ENCODE measurements at places on chromosomes 7 and 10. TPM values are rescaled to one million over a fixed set of nuclear protein-coding genes. Genes with fewer than 3 reads are reported as not detected.

The PHKG1 gene
- total RNA-seq: 0.46 TPM

The TMEM209 gene
- total RNA-seq: 37.9 TPM

The CALHM1 gene
- total RNA-seq: not detected

The CNPY4 gene
- total RNA-seq: 19.4 TPM

The SFTPA1 gene
- total RNA-seq: not detected

The CYP26C1 gene
- total RNA-seq: 0.44 TPM

- no peak for DNase-seq
Observed at GRCh38 chr7:21912931-21913780, 32.5 kb downstream of the CDCA7L start.

GRCh38 chr7:47427051-47427643 lies 154.8 kb downstream of the TNS3 start:
- no peak for DNase-seq

- no peak for DNase-seq
Observed at GRCh38 chr7:87517891-87518290, 42.4 kb upstream of the ABCB4 start.

GRCh38 chr7:1639071-1639470 lies 31.0 kb upstream of the ELFN1 start:
- DNase-seq: no peak

DNA sequence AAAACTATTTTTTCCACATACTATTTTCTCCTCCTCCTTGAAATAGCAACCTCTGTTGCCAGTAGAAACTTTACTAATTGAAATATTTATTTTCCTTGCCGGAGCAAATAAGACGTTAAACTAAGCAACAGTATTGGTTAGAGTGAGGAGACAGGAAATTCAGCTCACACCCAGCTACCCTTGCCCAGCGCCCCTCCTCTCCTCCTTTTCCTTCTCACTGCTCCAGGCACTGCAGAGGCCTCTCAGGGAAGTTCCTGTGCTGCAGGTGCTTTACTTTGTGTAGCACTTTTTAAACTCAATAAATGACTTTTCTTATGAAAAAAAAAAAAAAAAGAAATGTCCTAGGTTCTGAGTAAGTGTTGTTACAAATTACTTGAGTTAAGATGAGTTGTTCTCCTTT lies 134.0 kb downstream of the SEMA3E start:
- DNase-seq: peak; percentile 72

DNA sequence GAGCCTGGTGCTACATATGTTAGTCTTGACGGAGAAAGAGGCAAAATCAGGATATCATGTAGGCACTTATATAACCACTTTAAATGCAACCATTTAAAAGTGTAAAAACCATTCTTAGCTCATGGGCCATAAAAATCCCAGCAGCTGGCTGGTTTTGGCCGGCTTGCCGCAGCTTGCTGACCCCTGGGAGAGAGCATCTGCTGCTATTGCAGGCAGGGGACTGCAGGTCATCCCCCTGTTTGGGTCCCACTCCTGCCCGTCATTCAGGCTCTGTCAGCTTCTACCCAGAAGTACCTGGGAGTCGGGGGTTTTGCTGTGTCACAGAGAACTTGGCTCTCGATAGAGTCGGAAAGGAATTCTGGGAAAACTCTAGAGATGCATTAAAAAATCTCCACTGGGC lies 187.4 kb downstream of the CUX1 start:
- no peak for DNase-seq

DNA sequence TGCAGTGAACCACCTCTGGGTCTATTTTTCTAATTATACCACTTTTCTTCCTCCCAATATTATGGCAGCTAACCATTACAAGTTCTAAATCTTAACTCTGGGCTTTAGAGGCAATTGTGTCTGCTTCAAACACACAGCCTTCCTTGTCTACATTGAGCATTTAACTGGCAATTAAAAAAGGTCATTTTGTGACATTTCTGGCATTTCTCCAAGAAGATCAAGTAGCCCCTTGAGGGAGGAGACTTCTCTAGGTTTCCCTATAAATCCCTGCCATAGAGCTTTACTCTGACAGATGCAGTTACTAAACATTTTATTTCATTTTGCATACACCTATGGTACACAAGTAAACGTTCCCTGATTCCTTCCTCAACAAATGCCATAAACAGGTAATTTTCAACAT lies 33.4 kb upstream of the FAM133B start:
- no peak for DNase-seq

- DNase-seq: no peak
Observed at GRCh38 chr7:112784603-112785002, 5.6 kb downstream of the TMEM168 start.

GRCh38 chr10:49534670-49535381 lies 4.1 kb downstream of the ERCC6 start:
- DNase-seq: no peak

DNA sequence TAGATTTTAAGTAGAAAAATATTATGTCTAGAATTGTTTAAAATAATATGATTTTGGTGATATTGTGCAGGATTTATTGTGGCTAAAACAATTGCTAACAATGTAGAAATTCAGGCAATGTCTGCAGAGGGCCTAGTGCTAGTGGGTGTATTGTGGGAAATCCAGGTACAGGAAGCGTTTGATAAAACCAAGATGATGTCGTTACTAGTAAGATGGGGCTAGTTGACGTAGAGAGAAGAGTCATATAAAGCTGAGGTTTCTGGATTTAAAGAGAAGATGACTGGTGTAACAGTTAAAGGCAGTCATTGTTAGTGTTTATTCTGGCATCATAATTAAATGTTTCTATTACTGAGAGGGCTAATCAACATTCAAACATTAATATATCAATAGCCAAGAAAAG lies 43.5 kb downstream of the ADK start:
- no peak for DNase-seq

GRCh38 chr10:92972066-92972870 lies 88.3 kb upstream of the CYP26C1 start:
- no peak for DNase-seq

- DNase-seq: no peak
Observed at GRCh38 chr10:89563861-89564478, 28.6 kb upstream of the SLC16A12 start.

- peak; percentile 14 for DNase-seq
Observed at GRCh38 chr10:86062198-86062550, 304.4 kb downstream of the GRID1 start.

DNA sequence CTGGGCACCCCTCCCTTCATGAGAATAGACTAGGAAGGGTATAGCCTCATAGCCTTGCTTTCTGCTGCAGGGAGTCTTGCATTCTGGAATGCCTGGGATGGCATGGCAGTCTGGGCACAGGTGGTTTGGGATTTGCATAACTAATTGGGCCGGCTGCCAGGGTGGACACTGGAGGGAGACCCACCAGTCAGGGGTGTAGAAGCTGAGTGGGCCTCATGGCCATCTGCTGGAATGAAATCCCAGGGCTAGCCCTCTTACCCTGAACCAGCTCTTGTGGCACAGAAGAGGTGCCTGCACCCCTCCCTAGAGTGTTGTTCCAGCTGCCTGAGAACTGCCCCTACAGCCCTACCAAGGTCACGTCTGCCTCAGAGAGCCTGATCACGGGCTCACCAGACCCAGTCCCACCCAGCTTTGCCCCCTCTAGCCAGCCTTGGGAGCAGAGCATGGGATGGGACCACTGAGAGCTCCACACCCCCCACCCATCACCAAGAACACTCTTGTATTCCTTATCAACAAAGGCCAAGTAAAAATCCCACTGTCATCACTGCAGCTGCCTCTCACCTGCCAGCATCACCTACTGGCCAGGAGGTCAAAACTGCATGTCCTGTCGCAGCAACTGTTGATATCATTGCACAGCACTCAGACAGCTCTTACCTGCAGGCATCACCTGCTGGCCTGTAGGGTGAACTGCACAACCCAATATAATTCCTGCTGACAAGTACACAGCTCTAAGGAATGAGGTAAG lies 148.9 kb downstream of the ZEB1 start:
- peak; percentile 82 for DNase-seq

- no peak for DNase-seq
Observed at GRCh38 chr7:152601305-152601798, 74.6 kb downstream of the XRCC2 start.

- DNase-seq: no peak
Observed at GRCh38 chr7:127409629-127410028, 17.1 kb upstream of the ZNF800 start.

DNA sequence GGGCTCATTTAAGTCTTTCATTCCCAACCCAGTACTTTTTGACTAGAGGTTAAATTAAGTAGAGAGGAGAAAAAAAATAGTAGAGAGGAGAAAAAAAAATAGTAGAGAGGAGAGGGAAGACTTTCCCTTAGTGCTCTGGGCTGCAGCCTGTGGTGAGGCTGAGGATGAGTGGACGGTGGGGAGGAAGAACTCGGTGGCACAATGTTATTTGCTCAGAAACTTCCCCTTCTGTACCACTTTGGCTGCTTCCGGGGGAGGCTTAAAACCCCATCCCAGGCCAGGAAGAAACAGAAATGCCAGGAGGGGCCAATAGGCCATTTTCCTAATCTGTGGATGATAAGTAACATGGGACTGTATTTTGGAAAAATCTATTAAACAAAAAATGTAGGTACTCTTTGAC lies 14.6 kb upstream of the MLXIPL start:
- no peak for DNase-seq

- no peak for DNase-seq
Observed at GRCh38 chr7:27418541-27418940, 175.9 kb downstream of the EVX1 start.

DNA sequence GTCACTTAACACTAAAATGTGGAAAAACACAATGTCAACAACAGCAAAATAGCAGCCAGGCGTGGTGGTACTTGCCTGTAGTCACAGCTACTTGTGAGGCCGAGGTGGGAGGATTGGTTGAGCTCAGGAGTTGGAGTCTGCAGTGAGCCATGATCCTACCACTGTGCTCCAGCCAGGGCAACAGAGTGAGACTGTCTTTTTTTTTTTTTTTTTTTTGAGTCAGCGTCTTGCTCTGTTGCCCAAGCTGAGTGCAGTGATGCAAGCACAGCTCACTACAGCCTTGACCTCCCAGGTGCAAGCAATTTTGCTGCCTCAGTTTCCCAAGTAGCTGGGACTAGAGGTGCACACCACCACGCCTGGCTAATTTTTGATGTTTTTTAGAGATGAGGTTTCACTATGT lies 6.1 kb downstream of the KCTD7 start:
- DNase-seq: no peak

- peak; percentile 92 for DNase-seq
Observed at GRCh38 chr7:113118074-113118959, at the start of gene SMIM30. Gene SMIM30 (minus strand): TSS chr7:113118554. CDS start chr7:113117578, 976 bp downstream.

DNA sequence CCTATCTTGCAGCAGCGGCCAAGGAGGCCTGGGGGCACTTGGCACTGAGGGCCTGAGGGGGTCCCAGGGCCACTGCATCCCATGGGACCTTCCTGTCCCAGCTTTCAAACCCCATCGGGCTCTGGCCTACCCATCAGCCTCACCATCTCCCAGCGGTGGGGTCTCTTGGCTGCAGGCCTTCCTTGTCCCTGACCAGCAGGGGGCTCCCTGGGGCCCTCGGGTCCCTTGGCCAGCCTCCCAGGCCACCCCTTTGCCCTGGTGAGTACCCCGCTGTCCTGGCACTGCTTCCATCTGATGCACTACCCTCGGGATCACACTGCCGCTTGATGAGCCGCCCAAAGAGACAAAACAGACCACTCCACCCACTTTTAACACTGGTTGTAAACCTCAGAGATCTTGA lies 43.5 kb downstream of the YKT6 start:
- peak; percentile 83 for DNase-seq

GRCh38 chr10:87739703-87740102 lies 78.3 kb downstream of the ATAD1 start:
- no peak for DNase-seq

DNA sequence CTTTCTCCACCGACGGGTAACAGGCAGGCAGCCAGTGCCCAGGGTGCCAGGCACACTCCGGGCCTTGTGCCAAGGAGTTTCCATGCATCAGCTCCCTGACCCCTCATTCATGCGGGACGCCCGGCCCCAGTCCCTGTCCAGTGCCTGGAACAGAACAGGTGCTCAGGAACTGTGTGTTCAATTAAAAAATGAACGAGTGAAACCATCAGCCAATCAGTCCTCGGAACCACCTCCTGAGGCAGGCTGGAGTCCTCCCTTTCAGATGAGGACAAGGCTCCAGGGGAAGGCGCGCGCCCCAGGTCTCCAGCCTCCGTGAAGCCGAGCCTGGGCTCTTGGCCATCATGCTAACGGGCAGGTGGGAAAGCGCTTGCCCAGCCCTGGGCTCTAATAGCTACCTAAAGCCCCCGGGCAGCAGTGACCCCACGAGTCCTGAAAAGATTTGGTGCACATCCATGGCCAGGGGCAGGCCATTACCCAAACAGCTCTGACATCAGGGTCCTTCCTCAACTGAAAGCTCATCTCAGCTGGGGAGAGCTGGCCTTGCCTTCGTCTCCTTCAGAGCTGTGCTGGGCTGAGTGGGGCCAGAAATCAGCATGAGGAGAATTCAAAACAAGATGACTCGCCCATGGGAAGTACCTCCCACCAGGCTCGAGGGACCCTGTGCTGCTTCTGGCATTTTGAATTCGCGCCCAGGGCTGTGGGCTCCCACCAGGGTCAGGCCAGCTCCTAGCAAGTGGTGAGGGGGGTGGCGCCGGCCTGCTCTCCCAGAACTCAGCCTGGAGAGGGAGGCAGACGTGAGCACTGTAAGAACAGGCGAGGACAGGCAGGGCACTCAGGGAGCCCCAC lies 200.5 kb downstream of the MAD1L1 start:
- peak; percentile 76 for DNase-seq

- DNase-seq: no peak
Observed at GRCh38 chr10:29596356-29596755, 38.4 kb downstream of the SVIL start.

DNA sequence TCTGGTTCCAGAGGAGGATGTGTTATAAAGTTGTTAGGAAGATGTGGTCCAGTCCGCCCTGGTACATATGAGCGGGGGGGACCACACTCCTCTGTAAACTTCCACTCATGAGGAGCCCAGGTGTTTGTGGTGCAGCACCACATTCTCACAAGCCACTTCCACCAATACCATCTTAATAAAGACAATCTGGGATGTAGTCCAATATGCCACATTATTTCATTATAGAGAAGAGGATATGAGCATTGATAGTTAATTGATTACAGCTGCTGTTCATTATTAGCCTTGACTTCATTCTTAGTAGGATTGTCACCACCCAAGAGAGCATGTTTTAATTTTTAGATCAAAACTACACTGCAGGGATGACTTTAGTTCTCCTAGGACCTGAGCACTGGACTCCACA lies 40.5 kb downstream of the ERCC6 start:
- no peak for DNase-seq

GRCh38 chr7:93218997-93219827 lies 7.1 kb downstream of the HEPACAM2 start:
- DNase-seq: no peak

DNA sequence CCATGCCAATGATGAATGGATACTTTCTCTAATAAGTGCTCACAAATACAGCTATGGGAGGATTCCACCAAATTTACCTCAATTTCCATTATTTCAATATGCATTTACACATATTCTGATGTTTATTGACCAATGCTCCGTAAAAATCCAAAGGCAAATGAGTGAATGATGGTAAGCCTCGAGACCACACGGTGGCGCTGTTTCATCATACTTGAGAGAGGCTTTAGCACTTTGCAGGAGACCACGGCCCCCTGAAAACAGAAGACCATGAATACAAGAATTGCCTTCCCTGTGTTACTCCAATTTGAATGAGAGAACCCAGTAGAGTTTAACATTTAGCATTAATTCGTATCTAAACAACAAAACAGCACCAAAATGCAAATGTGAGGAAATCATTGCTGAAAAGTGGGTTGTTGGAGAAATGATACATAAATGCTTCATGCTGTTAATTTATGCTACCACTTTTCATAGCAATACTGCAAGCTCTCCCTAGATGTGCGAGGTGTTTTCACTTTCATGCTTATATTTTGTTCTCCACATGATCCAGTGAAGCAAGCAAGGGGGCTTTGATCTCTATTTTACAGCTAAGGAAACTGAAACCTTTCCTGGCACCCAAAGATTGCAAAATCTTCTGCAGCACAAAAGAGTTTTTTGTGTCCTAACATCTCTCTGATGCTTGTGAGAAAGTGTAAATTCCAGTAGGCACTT lies 35.4 kb downstream of the TRIL start:
- peak; percentile 86 for DNase-seq

Data from endodermal cell (in vitro differentiated cells).